Daoy (cell line): ENCODE measurements at places on chromosomes 1 and 21. TPM values are rescaled to one million over a fixed set of nuclear protein-coding genes. Genes with fewer than 3 reads are reported as not detected.

- DNase-seq, result no peak
Measured at GRCh38 chr1:95889400-95889799, 655.4 kb downstream of the RWDD3 start.

- no peak for DNase-seq
Measured at GRCh38 chr1:245105815-245106410, 48.9 kb upstream of the KIF26B start.

GRCh38 chr1:156196445-156196844 is 2.5 kb downstream of the SLC25A44 start:
- no peak for DNase-seq

Gene IFI44
- total RNA-seq, result 141 and 171 TPM in 2 replicates

Gene TCP10L
- total RNA-seq, result 2.9 TPM in 1 of 2 replicates, not detected in the other

DNA sequence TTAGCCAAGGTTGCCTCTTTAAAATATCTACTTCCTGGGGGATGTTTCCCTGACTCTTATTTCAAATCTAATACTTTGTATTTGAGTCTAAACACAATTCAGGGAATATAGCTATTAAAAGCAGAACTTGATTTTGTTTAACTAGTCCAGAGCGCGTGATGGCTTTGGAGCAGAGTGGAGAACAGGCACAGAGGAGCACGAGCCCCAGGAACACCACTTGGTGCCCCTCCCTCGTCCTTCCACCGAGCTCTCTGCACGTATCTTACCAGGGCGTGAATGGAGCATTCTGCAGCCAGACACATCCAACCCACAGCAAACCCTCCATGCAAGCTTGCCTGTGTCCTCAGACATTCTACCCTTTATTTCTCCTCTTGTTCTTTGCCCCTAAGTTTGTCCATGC is 14.1 kb downstream of the KIF26B start:
- no peak for DNase-seq

- DNase-seq, result peak; percentile 79
Measured at GRCh38 chr1:204363335-204364114, 3.8 kb upstream of the PLEKHA6 start.

Gene FLG
- total RNA-seq, result 0.24 and 0.34 TPM in 2 replicates

DNA sequence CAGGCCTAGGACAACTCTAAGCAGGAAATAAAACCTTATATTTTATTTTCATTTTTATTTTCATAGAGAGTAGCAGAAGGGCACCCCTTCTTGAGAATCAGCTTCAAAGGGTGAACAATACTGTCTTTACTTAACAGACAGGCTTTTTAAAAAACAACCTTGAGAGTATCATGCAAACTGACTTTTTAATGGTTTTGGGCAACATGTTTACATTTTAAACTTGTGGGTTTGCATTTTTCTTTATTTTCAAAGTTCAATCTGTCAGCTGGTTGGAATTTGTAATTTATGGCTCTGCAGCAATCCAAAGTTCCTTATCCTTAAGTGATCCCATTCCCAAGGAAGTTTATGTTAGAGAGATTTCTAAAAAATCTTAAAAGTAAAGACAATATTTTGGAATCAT is 392.3 kb upstream of the ADAMTS5 start:
- DNase-seq, result no peak

DNA sequence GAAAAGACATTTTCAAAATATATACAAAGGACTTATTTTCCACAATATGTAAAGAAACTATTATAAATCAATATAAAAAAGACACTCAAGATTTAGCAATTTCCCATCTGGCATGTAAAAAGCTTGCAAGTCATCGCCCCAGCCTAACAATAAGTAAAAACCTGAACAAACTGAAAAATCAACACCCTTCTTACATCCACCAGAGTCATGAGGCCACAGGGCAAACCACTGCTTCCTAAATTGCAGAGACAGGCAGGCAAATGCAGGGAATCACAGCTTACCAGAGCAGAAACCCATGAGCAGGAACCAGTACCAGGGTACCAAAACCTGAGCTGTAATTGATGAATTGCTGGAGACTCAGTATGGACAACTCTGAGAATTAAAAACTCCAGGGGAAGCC is 16.7 kb upstream of the WNT2B start:
- DNase-seq, result no peak

- no peak for DNase-seq
Measured at GRCh38 chr1:162361349-162361748, 15.3 kb downstream of the SPATA46 start.

Gene FCRLA
- 0.51 TPM in 1 of 2 replicates, not detected in the other for total RNA-seq

DNA sequence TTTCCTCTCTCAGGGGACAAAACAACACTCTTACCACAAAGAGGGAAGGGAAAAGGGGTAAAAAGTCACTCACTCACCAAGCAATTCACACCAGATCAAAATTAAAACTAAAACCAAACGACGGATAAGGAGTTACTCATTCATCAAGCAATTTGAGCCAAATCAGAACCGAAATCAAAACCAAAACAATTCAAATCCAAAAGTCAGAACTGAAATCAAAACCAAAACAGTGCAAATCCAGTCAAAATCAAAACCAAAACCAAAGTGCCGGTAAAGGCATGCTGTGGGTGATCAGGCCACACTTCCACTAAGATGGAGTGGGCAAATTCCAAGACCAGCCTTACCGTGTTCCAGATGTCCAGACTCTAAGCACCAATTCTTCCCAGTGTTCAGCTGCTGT is 717.9 kb downstream of the AMY1C start:
- DNase-seq, result no peak

- peak; percentile 70 for DNase-seq
Measured at GRCh38 chr1:46489638-46490405, at the start of gene DMBX1. TSS of gene DMBX1 (plus strand) at chr1:46489836. CDS start at chr1:46507011, 17,175 bp downstream.

GRCh38 chr1:235783148-235783776 is 83.4 kb downstream of the LYST start:
- DNase-seq, result peak; percentile 7

- DNase-seq, result no peak
Measured at GRCh38 chr21:46600978-46601377, 3.9 kb downstream of the S100B start.

DNA sequence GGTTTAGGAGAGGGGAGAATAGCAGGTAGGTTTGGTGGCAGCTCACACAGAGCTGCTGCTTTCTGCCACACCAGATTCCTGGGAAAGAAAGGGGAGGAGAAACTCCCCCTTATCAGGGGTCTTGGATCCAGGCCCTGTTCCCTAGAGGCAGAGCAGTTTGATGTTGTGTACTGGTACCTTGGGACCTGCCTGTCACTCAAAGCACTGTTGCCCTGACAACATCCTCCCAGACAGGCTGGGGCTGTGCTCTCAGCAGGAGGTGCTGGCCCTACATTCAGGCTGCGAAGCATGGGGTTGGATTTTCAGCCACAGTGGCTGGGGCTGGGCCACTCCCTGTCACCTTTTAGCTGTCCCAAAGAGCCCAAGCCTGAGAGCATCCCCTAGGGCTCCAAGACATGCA is 188.0 kb downstream of the GRIK3 start:
- DNase-seq, result no peak

Gene C1orf52
- total RNA-seq, result 55.1 and 62.1 TPM in 2 replicates

- DNase-seq, result no peak
Measured at GRCh38 chr1:54984131-54984842, 3.9 kb downstream of the TMEM61 start.

DNA sequence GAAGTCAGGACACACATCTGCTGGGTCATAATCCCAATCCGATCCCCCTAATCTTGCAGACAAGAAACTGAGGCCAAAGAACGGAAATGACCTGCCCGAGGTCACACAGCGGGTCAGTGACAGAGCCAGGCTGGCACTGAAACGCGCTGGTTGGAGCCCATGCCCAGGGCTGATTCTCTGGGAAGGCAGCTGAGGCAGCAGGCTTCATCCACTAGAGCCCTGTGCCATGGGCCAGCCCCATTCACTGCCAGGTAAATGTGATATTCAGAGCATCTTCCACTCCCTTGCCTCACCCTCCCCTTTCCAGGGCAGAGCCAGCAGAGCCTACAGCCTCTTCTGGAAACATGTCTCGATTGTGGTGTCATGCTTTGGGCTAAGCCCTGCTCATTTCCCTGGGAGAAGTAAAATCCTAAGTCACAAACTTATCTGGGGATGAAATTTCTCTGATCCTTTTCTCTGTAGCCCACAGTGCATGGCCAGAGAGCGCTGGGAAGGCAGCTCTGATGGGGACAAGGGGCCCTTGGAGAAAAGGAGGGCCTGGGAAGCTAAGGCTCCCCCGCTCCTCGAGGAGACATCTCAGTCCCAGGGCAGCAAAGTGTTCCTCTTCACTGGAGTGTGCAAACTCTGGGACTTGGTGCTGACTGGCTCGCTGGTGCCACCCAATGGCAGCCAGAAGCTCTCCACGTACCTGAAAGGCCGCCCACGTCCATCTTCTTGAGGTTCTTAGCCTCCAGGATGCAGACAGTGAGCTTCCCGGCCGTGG is 110.4 kb downstream of the SYT2 start:
- DNase-seq, result peak; percentile 86

Gene AVPR1B
- total RNA-seq, result not detected in 2 replicates

- no peak for DNase-seq
Measured at GRCh38 chr21:44692798-44693512, 4.0 kb upstream of the KRTAP10-12 start.

Gene RIMKLA
- 3.0 and 3.7 TPM in 2 replicates for total RNA-seq

GRCh38 chr1:221865808-221866207 is 123.9 kb upstream of the DUSP10 start:
- DNase-seq, result peak; percentile 34

DNA sequence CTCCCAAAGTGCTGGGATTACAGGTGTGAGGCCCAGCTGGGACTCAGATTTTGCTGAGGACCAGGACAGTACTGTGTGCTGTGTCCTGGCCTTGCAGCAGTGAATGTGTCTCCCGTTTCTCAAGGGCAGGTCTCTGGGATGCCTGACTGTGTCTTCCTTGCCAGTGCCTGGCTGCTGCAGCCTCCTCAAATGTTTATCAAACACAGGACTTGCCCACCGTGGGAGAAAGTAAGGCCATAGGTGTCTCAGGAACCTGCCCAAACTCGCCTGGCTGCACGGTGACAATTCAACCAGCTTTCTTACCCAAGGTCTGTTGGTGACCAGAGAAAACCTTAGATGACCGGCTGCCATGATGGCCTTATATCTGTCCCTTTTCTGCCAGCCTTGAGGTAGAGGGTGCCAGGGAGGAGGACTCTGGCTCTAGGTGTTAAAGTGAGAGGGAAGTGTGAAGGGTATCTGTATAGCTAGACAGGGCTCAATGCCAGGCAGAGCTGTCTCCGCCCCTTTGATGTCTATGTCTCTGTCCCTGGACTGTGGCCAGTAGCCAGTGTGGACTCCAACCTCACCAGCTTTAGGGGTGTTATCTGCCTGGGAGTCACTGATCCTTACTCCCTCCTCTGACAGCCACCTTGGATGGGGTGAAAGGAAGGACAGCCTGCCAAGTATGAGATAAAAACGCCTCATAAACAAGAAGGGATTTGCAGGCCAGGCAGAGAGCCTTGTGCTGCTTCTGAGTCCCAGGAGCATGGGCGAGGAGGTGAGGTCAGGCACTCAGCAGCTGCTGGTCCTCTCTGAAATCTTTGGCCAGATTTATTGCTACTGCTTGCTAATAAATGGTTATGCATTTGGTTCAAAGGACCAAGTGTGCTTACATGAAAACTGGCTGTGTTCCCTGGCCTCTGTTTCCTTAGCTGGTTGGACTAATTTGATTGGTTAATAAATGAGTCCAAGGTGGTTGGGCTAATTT is 22.3 kb downstream of the IL6R start:
- DNase-seq, result no peak

DNA sequence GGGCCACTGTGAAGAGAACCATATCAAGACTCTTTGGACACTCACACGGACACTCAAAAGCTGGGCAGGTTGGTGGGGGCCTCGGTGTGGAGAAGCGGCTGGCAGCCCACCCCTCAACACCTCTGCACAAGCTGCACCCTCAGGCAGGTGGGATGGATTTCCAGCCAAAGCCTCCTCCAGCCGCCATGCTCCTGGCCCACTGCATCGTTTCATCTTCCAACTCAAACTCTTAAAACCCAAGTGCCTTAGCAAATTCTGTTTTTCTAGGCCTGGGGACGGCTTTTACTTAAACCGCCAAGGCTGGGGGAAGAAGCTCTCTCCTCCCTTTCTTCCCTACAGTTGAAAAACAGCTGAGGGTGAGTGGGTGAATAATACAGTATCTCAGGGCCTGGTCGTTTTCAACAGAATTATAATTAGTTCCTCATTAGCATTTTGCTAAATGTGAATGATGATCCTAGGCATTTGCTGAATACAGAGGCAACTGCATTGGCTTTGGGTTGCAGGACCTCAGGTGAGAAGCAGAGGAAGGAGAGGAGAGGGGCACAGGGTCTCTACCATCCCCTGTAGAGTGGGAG is 36.3 kb upstream of the TDRD10 start:
- no peak for DNase-seq

DNA sequence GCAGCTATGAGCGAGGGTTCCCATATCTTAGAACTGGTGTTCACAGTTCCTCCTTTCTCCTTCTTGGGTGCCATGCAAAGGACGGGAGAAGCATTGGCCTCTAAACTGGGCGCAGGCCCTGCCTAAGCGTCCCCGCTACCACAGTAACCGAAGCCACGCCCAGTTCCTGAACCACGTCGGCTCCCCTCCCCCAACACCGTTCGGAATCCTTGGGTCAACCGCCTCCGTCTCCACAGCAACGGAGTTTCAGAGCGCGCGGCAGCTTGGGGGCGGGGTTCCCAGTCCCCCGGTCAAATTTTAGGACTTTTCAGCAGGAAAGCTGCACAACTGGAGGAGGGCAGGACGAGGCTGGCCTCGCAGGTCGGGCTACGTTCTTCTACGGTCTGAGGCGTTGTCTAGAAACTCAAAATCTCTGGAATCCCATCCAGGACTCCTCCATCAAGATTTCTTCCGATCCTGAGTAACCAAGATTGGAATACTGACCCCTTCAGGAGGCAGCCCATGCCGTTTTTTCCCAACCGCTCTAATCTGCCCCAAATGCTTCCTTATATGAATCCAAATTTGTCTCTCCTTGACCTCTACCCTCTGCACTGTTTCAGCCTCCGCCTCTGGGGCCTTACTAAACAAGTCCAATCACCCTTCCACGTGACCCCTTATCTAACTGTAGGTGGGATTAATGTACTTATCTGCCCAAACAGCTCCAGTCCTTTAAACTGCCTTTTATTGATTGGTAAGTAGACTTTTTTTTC is at the start of gene SPAG17:
TSS of gene SPAG17 (minus strand) at position 145 of the 749 bp plus-strand sequence. CDS start at position 74, 71 bp downstream.
- peak; percentile 53 for DNase-seq

DNA sequence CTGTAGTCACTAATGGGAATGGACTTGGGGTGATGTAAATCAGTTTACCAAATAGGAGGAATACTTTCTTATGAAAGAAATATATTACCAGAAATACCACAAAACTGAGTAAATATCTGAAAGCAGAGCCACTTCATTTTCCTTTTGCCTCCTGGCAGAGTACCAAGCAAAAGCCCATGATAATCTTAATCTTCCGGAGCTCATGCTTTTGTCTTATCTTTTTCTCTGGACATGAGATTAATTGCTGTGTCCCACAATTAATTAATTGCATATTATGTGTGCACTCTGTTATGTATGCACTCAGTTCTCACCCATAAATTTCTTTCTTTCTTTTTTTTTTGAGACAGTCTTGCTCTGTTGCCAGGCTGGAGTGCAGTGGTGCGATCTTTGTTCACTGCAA is 94.1 kb upstream of the PDE4B start:
- DNase-seq, result no peak

Gene BMP8A
- not detected in 2 replicates for total RNA-seq
